T1000 (cell line): ENCODE measurements at places on chromosomes 1 and 21.

GRCh38 chr1:7261490-7261889, 476.2 kb downstream of the CAMTA1 start:
- DNase-seq, result no peak

DNA sequence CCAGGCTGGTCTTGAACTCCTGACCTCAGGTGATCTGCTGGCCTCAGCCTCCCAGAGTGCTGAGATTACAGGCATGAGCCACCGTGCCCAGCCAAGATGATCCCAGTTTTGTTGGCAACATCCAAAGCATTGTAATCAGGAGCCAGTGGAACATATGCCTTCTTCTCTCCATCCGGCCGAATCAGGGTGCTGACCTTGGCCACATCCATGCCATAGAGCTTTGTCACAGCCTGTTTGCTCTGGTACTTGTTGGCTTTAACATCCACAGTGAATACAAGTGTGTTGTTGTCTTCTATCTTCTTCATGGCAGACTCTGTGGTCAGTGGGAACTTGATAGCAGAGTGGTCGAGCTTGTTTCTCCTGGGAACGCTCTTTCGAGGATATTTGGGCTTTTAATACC, 17.1 kb downstream of the TNFRSF8 start:
- DNase-seq, result no peak

DNA sequence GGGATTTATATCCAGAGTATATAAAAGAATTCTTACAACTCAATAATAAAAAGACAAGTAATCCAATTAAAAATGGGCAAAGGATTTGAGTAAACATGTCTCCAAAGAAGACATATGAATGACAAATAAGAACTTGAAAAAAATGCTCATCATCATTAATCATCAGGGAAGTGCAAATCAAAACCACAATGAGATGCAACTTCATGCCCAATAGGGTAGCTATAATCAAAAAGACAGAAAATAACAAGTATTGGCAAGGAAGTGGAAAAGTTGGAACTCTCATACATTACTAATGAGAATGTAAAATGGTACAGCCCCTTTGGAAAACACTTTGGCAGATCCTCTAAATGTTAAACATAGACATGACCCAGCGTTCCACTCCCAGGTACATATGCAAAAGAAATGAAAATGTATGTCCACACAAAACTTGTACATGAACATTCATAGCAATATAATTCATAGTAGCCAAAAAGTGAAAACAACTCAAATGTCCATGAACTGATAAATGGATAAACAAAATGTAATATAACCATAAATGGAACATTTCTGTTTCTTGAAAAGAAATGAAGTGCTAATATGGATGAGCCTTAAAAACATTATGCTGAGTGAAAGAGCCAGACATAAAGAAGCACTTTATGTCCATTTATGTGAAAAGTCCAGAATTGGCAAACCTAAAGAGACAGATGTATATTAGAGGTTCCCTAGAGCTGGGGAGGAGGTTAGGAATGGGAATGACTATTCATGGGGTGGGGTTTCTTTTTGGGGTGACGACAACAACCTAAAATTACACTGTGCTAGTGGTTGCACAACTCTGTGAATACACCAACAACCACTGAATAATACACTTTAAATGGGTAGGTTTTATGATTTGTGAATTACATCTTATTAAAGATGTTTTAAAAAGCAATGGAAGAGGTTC, 259.7 kb downstream of the RHOU start:
- DNase-seq, result no peak

DNA sequence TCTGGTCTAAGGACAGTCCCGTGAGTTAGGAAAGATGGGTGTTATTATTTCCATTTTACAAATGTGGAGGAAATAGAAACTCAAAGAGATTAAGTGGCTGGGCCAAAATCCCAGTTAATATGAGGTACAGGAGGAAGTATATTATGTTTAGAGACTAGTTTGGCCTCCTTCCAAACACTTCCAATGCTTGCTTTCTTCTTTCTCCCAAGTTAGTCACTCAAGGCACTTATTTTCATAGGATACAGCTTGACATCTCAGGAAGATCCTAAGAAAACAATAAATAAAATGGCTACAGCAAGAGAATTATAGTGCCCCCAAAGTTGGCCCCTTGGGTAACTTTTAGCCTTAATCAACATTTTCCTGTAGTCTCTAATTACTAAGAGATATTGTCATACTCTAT, 47.5 kb upstream of the IPO9 start:
- DNase-seq, result no peak

DNA sequence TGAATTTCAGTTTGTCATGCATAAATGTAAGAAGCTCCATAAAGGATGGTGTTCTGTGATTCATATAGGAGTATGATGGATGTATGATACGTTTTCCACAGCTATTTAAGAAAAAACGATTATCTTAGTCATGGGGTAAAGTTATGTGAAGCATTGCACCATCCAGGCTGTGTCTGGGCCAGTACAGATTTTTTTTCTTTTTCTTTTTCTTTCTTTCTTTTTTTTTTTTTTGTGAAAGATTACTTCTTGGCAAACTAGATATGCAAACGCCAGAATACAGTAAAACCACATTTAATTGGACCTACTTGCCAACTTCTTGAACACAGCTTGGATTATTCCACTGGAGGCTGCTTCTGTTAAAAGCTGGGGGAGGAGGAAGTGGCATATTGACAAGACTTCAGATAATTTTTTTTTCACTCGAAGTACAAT, 14.9 kb downstream of the ZBTB18 start:
- no peak for DNase-seq

- no peak for DNase-seq
Measured at GRCh38 chr21:25283720-25284119, 323.6 kb downstream of the MRPL39 start.

GRCh38 chr1:93490357-93490756, 42.4 kb downstream of the FNBP1L start:
- DNase-seq, result no peak

DNA sequence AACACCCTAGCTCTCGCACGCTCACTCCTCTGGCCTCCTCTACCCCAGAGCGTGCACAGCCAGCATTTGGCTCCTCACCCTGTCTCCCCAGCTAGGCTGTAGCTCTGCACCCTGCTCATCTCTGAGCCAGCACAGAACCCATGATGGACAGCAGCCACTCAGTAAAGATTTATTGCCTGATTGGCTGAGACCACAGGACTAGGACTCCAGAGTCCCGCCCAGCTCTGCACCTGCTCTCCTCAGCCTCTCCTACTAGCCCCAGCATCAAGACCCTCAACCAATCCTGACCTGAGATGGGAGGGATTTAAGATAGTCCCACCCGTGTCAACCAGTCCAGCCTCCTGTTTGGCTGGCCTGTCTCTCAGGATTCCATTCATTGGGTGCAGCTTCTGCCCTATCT, 9.3 kb downstream of the C1QB start:
- no peak for DNase-seq

DNA sequence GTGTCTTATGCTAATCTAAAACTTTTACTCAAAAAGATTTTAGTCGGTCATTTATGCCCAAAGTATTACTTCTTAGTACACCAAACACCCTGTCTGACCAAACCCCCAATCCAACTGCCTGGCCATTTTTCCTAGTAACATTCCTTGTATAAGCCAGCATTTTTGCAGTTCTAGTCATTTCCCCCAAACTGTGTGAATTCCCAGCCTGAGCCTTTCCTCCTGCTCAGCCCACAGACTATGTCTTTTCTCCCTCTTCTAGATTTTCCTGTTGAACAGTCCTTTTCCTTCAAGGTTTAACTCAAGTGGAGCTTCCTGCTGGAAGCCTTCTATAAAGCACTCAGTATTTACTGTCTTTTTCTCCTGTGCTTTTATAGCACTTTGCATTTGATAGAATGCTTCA, 843.8 kb downstream of the USP25 start:
- no peak for DNase-seq

GRCh38 chr1:56516539-56517252, 62.7 kb downstream of the PLPP3 start:
- DNase-seq, result no peak

- no peak for DNase-seq
Measured at GRCh38 chr1:167165948-167166689, 54.6 kb upstream of the POU2F1 start.

- no peak for DNase-seq
Measured at GRCh38 chr1:81472387-81472786, 328.3 kb upstream of the ADGRL2 start.

GRCh38 chr1:185973645-185974044, 239.5 kb downstream of the HMCN1 start:
- peak; percentile 58 for DNase-seq

DNA sequence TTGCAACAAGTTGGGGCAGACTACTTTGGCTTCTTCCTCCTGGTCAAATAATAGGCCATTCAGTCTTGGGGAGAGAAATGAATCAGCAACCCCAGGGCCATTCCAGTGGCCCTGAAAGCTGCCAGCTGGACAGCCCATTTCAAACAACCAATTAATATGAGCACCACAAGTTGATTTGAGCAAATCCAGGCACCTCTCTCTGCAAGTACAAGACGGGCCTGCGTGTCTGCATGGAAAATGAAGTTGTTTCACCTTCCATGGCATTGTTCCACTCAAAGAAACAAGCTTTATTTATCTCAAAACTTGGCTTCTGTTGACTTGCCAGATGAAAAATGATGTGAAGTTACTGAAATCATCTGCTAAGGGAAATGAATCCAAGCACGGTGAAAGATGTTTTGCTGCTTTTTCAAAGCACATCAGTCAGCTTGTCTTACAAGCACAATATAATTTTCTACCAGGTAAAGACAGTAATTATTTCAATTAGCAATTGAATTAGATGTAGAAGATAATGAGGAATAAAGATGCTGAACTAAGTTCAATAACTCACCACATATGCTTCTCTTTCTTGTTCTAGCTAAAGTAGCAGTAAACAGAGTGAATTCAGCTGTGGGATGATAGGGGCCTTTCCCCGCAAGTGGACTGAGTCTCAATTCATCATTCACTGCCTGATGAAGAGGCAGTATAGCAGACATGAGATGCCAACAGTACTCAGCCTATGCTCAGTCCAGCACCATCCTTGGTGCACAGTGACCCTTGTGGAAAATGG, 95.2 kb upstream of the SSX2IP start:
- no peak for DNase-seq

- no peak for DNase-seq
Measured at GRCh38 chr1:93080179-93080823, 1.2 kb downstream of the MTF2 start.

- no peak for DNase-seq
Measured at GRCh38 chr1:48908606-48909005, 131.9 kb upstream of the BEND5 start.

DNA sequence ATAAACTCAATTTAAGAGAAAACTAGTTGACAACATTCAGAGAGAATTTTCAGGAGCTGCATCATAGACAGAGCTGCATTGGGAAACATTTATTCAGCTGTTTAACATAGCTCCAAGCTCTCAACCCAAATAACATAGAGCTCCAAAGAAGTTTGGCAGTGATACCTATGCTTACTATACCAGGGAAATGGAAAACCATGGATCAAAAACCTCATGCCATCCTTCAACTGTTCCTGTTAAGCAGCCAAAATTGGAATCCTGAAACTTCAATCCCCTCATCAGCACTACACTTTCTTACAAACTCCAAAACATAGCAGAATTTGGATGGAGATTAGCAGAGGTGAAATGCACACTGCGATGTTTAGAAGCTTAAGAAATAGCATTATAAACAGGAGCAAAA, 164.4 kb downstream of the USH2A start:
- DNase-seq, result no peak

DNA sequence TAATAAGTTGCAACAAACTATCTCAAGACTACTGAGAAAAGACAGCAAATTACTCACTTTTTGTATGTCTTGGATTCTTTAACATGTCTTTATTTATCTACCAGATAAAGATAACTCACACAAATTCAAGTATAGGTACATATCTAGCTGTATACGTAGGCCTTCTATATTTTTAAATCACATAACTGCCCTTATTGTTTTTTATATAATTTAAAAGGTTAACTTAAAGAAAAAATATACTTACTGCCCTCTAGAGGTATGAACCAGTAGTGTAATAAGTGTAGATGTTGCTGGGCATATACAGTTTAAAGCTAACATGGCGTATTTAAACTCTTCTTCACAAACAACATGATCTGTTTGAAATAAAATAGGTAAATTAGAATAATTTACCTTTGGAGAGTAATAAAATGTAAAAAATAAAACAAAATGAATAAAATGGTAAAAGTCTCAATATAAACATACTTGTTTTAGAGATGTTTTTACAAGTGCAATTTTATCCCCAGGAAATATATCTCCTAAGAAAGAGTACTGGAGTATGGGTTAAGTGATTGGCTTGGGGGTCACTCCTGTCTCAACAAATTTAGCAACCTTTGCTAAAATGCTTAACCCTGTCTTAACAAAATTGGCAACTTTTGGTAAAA, 235.2 kb downstream of the KCNT2 start:
- no peak for DNase-seq

GRCh38 chr1:100700586-100700985, 19.0 kb upstream of the VCAM1 start:
- DNase-seq, result no peak

DNA sequence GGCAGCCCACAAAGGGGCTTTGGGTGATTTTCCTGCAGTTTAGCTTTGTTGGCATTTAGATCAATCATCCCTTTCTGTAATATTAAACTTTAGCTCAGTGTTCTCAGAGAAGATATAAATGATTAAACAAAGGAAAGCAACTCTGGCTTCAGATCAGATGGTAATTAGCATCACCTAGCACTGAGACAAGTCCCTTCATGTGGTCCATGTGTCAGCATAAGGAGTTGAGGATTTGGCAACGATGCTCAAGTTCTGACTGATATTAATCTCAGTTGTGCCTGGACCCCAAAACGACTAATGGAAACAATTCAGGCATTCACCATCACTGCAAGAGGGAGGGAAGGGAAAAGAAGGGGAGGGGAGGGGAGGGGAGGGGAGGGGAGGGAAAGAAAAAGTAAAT, 60.4 kb downstream of the SEC16B start:
- no peak for DNase-seq

GRCh38 chr1:51515982-51516648, 3.0 kb downstream of the EPS15 start:
- no peak for DNase-seq

DNA sequence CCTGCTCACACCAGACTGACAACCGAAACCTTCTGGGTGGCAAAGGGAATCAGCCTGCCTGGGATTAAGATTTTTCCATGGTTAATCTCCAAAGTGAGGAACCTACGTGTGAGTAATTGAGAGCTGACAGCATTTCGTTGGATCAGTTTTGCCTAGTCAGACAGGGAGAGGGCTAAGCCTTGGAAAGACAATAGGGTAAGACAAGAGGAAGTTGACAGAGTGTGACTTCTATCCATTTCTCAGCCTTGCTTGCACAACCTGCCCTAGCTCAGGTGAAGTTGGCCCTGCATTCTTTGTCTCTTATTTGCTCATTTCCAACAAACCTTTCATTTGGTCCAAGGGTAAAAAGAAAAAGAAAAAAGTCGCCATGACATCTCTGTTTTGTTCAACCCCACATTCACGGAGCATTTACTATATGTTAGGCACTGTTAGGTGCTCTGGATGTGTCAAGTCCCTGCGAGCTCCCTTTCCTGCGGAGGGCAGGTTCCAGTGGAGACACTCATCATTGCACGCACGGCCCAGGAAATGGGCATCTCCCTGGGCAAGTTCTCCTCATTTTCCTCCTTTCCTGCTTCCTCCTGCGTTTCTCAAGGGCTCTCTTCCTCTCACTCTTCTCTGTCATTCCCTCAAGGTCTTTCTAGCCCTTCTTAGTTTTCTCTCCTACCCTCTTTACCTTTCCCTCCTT, 23.3 kb downstream of the KIRREL1 start:
- no peak for DNase-seq

- no peak for DNase-seq
Measured at GRCh38 chr1:230377851-230378250, 48.3 kb downstream of the PGBD5 start.
